ENCODE measurements at places on chromosomes 11 and 22.
A peak's percentile ranks its signal among the peaks of the same experiment; 100 is the strongest.

DNA sequence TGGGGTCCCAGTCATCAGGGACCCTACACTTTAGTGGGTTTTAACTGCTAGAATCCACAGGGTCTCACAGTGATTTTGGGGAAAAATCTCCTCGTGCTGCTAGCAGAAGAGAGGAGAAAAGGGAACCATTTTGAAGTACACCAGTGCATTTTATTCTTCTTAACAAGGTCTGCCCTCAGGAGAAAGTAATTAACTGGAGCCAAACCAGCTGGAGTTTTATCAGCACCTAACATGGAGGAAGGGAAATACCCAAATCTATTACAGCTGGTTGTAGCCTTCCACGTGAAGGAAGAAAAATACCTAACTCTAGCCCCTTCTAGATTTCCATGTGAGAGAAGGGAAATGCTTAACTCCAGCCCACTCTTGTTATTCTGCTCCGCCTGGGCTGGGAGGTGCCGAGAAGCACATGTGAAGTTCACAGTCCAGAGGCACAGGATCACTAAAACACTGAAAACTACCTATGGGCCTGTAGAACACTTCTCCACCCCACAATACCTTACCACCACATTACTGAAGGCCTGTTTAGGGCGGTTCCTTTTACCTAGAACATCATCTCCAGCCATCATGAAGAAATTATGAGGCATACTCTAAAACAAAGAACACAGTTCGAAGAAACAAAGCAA, 31.3 kb upstream of the TEAD1 start:
- DNase-seq, result no peak

DNA sequence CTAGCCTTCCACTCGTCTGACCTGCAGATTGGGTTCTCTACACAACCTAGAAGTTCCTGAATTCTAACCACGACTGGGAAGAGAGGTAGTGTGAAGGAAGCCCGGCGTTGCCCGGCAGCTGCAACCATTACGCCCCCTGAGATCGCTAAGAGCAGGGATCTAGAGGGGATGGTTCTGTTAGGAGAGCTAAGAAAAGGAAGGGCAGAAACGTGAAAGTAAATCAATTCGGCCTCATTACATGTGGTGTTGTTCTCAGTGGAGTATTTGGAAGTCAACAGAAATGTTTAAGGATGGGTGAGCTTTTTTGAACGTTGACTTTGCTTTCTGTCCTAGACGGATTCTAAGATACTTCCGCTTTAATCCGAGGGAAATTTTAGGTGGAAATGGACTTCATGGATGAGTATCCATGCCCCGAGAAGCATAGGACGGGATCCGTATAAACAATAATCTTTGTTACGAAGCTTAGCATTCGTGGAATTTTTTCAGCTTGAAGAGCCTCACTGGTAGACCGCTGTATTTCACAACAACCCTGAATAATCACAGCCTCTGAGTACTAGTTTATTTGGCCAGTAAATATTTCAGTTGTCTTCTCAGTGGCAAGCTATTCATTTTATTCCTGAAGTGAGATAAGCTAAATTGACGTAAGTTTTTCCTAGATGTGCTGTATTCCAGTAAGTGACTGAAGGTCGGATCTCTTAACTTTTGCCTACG, 629 bp downstream of the ATP5MG start:
- no peak for DNase-seq

DNA sequence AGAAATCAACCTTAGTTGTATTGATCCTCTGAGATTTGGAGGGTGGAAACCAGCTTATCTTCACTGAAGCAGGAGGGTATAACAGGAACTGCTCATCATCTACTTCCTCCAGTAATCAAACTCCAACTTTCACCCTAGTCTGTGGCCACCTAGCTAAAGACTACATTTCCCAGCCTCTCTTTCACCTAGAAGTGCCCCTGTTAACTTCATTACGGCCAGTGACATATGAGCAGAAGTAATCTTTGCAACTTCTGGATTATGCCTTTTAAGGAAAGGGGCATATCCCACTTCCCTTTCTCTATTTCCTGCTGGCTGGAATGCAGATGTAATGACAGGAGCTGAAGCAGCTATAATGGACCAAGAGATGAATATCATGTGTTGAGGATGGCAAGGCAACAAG, 7.6 kb upstream of the VPS37C start:
- DNase-seq, result no peak

- no peak for DNase-seq
These were observed 20.8 kb upstream of the RFPL3 start for GRCh38 chr22:32336771-32337424.

DNA sequence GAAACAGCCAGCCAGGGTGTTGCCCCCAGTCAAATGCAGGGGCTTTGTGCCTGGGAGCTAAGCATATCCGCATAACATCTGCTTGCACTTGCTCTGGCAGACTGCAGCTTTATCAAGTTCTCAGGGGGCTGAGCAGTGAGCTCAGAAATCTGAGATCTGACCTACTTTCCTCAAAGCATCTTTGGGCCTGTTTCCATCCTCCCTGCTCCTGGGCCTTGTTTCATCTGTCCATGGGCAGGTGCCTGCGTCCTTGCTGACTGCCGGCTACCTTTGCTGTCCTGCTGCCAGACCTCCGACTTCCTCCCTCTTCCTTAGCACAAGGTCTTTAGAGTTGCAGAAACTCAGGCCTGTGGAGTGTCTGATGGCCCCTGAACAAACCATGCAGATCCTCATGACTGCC, 131.2 kb upstream of the B3GAT1 start:
- no peak for DNase-seq

- DNase-seq, result no peak
These were observed 10.8 kb downstream of the IFITM10 start for GRCh38 chr11:1739576-1739975.

GRCh38 chr11:124190298-124191139, 7.4 kb downstream of the OR10D3 start:
- DNase-seq, result no peak

DNA sequence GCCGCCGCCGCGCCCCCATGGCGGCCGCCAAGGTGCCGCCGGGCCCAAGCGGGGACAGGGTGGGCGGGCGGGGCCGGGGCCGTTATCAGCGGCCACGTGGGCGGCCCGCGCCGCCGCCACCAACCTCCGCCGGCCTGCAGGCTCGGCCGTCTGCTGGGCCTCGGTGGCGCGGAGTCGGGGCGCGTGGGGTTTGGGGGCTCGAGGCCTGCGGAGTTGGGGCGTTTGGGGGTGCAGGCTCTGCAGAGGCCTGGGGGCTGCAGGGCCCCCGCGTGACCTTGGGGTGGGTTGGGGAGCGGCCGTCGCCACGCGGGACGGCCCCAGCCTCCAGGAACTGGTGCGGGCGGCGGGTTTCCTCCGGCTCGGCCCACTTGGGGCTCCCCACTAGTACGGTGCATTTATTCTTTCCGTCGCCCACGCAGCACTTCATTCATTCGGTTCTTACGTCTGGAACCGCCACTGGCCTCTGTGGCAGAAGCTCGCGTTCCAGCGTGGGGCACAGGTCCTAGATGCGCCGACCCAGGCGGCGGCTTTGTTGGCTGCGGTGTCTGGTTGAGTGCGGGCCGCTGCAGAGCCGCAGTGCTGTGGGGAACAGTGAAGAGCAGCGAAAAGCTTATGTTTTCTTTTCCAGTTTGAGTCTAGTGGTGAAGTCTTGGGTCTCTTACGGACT, 740 bp upstream of the TRMT2A start:
- DNase-seq, result peak; percentile 60

DNA sequence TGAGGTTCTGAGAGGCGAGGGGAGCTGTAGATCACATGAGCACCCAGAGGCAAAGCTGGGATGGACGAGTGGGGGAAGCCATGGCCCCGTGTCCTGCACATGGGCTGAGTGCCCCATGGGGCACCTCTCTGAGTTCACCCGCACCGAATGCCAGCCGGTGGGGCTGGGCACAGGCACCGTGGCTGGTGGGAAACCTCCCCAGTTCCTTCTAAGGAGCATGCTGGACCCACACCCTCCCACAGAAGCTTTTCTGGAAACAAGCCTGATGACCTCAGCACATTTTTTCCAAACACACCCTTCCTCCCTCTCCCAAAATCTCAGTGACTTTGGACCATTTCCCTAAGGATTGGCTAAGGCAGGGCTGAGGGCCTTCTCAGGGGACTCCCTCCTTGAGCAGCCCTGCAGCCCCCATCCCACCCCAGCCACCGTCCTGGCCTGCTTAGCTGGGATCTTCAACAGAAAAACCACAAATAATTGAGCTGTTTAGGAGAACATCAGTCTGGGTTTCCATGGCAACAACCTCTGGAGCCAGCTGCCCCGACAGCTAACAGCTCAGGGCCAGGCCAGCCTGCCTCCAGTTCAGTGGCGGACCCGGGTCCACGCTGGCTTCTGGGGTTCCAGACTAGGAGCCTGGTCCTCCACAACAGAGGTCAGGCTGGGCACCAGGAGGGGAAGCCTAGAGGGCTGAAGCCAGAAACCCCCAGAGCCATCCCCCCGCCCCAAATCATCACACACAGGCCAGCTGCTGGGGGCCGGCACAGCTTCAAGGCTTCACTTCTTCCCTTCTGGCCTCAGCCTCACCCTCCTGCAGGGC, 18.1 kb upstream of the LINC01488 start:
- no peak for DNase-seq

DNA sequence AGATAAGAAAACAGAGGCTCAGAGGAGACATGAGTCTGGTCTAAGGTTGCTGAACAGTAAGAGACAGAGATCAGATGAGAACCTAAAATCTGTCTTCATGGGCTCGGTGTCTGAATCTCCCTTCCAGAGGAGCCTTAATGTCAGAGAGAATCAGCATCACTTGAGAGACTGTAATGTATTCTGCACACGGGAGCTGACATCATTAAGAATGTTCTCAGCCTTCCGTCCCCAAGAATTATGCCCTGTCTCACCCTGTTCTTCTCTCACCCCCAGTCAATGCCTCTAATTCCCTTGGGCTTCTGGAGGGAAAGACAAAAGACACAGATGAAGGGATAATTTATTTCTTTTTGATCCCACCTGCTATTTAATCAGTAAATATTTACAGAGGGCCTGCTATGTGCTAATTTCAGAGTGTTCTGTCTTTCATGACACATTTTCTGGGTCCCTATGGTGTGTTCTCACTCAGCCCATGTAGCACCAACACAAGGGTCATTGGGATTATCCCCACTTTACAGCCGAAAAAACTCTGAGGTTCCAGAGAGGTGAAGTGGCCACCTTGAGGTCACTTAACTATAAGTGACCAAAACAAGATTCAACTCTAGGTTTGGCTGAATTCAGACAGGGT, 61.8 kb downstream of the CD82 start:
- no peak for DNase-seq

DNA sequence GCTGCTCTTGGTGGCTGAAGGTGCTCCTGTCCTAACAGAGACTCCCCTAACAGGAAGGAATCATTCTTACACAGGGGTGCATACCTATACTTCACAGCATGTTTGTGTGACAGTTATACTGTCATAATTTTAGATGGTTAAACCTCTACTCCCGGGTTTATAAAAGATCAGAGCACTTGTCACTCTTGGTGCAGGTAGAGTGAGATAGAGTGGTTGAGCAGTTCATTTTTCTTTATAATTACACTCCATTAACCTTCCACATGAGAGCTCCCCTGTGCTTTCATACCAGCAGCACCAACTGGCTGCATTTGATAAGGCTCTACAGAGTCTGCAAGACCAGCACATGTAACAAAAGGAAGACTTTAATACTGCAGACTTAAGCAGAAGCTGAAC, 72.9 kb downstream of the LARGE2 start:
- DNase-seq, result no peak

DNA sequence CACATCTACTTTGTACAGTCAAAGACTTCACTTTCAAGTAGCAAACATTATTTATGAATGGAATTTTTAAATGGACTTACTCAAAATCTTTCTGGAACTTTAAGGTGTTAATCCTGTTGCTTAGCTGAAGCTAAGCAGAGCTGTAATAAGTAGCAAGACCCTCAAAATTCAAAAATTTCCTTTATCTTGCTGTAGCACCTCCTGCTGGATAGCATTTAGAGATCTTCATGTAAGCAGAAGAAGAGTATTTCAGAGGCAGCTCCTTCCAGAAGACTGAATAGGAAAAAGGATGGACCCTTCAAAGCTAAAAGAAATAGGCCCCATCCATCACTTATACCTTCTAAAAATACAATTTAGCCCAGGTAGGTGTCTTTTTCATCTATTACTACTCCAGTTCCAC, 3.4 kb downstream of the PHF21A start:
- no peak for DNase-seq

- DNase-seq, result no peak
These were observed 917 bp downstream of the RPS6KA4 start for GRCh38 chr11:64359712-64360445.

DNA sequence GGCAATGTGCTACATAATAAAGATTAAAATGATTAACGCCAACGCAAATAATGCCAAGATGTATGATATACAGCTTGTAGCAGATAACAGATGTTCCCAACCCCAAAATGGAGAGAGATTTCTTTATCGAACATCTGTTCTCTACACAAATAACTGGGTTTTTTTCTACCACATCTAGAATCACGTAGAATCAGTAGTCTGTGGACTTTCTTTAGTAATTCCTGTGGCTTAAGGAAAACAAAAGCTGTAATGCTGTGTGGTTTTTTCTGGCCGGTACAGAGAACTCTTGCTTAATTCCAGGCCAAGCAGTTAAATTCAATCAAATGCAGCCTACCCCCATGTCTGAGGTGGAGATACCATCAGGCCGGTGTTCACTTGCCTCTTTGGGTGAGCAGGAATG, 303.4 kb downstream of the FAT3 start:
- no peak for DNase-seq

GRCh38 chr11:69444381-69445130, 36.9 kb upstream of the LINC01488 start:
- no peak for DNase-seq

DNA sequence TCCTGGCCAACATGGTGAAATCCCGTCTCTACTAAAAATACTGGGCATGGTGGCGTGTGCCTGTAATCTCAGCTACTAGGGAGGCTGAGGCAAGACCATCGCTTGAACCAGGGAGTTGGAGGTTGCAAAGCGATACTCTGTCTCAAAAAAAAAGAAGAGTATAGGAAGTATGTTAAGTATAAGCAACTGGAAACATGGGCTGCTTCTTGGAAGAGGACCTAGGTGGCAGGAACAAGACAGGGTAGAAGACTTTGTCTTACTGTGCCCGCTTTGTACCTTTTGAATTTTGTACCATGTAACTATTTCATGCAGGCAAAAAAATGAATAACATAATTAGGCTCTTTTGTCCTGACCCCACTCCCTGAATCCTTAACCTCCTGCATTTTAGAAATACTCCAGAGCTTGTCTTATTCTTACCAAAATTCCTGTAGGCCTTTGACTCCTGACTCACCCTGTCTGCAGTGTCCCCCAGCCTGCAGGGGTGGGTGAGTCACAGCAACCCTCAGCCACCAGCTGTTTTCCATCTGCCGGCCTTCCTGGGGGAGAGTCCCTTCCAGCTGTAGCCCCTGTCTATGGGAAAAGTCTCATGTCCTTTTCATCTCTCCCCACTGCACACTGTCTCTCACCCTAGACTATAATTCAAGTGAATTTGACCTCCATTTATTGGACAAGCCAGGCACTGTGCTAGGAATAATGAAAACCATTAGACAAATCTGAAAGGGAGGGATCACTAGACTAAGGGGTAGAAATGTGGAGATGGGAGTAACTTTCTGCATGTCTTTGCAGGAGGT, 41.8 kb downstream of the TXN2 start:
- DNase-seq, result no peak

DNA sequence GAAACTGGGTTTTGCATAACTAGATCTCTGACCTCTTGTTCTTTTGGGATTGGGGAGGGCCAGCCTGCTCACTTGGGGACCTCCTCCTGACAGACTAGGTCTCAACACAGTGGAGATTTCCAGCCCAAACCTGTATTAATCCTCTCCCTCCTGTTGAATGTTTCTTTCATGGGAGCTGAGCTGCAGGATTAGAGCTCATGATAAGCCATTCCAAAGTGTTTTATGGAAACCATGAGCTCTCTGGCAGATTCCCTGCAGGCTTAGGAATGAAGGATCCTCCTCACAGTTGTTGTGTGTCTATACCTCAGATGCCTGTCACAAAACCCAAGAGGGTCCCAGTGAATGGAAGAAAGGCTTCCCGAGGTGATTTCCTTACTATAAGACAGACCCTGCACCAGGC, 248.4 kb upstream of the B3GAT1 start:
- DNase-seq, result no peak
